CD4-positive, CD25-positive, alpha-beta regulatory T cell (primary cell): ENCODE measurements at places on chromosomes 5 and 9. TPM values are rescaled to one million over a fixed set of nuclear protein-coding genes. Genes with fewer than 3 reads are reported as not detected.
A peak's percentile ranks its signal among the peaks of the same experiment; 100 is the strongest.

GRCh38 chr5:117266280-117266679, 691.7 kb upstream of the SEMA6A start:
- DNase-seq = no peak

DNA sequence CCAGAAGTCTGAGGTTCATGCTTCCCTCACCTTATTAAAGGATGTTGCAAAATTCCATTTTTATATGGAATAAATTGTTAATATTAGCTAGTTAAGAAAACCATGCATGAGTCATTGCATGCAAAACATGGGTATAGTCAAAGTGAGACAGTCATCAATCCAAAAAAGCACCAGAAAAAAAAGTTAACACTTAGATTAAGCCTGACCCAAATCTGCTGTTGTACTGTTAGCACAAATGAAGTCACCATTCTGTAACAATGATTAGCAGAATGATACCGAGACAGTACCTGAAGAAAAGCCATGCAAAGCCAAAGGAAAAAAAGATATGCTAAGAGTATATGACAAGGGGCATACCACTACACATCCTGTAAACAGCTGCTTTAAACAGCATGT, 49.5 kb downstream of the PKD2L2 start:
- DNase-seq = no peak

The ACOT12 gene
- not detected for total RNA-seq

The NACC2 gene
- 4.8 TPM for total RNA-seq

DNA sequence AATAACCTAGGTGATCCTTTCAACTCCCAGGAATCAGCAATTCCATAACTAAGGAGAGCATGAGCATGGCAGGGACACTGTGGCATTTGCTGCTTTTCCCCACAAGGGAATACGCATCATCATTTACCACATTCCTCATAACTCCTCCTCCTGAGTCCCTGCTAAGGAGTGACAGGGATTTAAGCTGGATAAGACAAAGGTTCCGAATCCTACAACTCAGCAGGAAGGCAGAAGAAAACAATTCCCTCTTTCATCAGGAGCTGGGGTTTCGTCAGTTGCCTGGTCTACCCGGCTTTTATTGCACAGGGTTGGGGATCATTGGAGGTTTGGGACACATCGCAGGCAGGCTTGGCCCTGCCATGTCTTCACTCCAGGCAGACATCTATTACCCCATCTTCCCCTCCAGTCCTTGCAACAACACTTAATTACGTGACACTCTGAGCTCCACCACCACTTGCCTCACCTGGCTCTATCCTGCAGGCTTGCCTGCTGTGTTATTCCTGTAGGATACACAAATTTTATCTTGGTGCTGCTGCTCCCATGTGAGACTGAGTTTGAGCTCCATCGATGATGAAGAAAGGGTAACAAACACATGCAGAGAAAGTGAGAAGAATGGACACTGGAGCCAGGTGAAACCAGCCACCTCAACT, 563.0 kb upstream of the KLF4 start:
- no peak for DNase-seq

DNA sequence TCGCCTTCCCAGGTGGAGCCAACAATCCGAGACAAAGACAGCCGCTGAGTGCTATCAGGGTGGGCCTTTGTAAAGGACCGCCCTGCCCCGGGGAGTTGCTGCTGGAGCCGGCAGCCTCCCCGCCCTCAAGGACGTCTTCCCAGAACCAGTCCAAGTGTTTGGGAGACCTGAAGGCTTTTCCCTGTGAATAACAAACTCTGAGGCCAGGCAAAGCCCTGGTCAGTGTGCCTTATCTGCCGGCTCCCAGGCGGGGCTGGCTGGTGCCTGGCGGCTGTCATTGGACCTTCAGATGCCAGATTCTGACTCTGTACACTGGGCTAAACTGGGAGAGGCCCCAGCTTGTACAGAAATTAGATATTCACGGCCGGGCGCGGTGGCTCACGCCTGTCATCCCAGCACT, 2.1 kb downstream of the SLC9A3 start:
- no peak for DNase-seq

- no peak for DNase-seq
Measured at GRCh38 chr9:30932226-30932625, 1452.2 kb upstream of the ACO1 start.

DNA sequence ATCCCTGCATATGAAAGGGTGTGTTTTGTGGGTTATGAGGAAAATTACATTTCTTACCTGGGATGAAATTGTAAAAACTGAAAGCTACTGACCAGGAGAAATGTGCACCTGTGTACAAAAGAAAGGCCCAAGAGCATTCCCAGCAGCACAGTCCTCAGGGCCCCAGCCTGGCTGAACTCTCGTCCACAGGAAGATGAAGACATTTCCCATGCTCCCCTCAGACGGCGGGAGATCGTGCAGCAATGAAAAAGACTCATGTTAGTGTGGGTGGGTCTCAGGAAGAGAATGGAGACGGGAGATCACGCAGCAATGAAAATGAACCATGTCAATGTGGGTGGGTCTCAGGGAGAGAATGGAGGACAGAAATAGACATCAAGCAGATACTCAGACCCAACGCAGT, 12.6 kb upstream of the LCN15 start:
- DNase-seq = no peak

- DNase-seq = no peak
Measured at GRCh38 chr5:133316346-133317343, 264.8 kb downstream of the HSPA4 start.

The INVS gene
- 20.5 TPM for total RNA-seq

DNA sequence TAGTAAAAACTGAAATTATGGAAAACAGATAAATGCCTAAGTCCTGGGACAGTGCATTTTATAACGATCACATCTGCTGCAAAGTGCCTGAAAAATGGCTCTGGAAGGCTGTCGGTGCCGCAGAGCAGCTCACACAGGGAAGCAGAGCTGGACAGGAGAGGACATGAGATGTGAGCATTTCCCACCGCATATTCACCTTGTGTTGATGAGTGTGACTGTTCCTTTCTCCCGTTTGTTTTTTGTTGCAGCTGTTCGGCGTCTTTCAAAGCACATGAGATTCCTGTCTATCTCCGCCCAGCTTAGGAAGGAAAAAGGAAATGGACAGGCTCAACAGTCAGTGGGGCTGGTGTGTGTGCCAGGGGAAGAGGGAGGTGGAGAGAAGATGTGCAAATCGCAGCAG, 164.9 kb upstream of the SEMA6A start:
- DNase-seq = no peak

DNA sequence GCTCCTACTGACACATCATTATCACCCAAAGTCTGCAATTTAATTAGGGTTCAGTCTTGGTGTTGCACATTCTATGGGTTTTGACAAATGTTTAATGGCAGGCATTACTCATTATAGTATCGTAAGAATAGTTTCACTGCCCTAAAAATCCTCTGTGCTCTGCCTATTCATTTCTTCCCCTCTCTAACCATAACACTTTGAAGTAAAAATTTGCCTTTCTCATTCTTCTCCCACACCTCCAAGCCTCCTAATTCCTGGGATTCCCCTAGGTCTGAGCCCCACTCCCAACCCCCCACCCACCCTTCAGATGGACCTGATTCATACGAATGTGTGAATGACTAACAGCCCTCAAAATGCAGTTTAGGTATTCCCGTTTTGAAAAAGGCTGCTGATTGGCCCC, 18.4 kb downstream of the ENC1 start:
- DNase-seq = no peak

DNA sequence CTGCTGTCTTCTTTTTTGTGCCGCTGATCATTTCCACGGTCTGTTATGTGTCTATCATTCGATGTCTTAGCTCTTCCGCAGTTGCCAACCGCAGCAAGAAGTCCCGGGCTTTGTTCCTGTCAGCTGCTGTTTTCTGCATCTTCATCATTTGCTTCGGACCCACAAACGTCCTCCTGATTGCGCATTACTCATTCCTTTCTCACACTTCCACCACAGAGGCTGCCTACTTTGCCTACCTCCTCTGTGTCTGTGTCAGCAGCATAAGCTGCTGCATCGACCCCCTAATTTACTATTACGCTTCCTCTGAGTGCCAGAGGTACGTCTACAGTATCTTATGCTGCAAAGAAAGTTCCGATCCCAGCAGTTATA, 17.1 kb downstream of the F2R start:
- DNase-seq = no peak

DNA sequence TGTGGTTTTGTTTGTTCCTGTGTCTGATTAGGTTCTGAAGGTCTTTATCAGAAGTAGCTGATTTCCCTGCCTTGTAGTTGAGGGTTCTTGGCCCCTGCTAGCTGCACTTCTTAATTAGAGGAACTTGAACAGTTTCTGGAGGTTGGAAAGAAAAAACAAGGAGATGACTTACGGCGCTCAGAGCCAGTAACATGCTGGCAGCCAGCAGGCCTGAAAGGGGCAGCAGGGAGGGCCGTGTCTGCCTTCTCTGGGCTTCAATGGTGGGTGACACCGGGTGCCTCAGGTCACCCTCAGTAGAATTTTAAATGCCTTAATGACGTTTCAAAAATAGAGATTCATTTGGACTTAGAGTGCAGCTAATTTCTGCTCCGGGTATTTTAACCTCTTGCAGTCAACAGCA, 15.8 kb downstream of the UBE2QL1 start:
- no peak for DNase-seq

GRCh38 chr9:93083592-93084470, 12.2 kb upstream of the CARD19 start:
- DNase-seq = no peak

GRCh38 chr9:2824564-2824963, 19.3 kb downstream of the PUM3 start:
- DNase-seq = no peak

DNA sequence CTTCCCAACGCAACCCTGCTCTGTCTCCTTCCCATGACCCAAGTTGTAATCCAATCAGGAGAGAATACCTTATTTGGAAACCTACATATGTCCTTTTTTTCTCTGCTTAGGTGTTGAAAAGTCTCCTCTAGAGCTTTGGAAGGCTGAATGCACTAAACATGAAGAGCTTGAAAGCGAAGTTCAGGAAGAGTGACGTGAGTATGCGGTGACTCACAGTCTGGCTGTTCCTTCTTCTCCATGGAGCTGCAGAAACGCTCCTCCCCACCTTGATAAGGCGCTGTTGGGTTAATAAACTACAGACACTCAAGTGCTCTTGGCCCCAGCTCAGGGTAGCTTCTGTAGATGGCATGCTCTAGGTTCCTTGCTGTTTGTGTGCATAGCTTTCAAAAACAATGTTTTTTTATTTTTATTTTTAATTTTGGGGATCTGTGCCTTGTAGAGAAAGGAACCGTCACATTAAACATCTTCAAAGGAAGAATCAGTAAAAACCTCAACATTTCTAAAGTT, 30.7 kb downstream of the RAI14 start:
- no peak for DNase-seq

GRCh38 chr9:87216897-87217455, 269.7 kb upstream of the GAS1 start:
- DNase-seq = no peak

DNA sequence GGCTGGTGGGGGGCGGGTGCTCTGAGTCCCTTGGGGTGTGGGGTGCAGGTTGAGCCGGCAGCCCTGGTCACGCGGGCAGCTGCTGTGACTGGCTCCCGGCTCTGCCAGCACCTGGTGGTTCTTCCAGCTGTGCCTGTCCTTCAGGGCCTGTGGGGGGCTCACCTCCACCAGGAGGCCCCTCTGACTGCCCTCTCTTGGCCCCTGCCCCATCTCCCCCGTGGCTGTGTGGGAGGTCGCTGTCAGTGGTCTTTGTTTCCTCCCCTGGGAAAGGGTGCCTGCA, 3.3 kb downstream of the RXRA start:
- DNase-seq = no peak

GRCh38 chr5:139108063-139108824, 89.9 kb downstream of the SIL1 start:
- no peak for DNase-seq

- no peak for DNase-seq
Measured at GRCh38 chr5:116595498-116595897, 20.9 kb upstream of the SEMA6A start.

DNA sequence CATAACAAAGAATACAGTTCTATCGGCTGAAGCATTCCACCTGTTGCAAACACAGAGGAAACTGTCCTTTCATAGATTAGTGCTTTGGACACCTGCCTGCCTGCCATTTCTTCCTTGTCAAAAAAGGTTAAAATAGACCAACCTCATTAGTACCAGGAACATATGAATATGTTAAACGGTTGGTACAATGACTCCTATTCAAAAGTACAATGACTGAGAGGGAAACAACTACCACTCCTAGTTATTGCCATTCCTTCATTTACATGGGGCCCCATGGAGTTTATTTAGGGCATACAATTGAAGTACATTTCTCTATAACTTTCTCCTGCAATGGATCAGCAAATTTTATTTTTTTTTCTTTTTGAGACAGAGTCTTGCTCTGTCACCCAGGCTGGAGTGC, 77.4 kb upstream of the PIP5K1B start:
- DNase-seq = no peak

DNA sequence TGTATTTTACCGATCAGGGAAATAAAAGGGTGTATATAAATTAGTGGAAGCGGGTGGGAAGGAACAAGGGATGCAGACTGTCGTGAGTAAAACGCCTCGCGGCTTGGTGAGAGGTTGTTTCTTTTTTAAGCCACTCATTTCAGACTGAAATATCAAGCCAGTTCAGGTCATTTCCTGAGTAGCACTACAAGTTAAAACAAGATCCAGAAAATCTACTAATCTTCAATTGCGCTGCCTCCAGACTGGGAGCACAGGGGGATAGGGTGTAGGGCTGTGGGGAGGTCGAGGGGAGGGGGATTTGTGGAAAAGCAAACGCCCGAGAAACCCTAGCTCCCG, 140.8 kb downstream of the TSSK1B start:
- peak; percentile 18 for DNase-seq

DNA sequence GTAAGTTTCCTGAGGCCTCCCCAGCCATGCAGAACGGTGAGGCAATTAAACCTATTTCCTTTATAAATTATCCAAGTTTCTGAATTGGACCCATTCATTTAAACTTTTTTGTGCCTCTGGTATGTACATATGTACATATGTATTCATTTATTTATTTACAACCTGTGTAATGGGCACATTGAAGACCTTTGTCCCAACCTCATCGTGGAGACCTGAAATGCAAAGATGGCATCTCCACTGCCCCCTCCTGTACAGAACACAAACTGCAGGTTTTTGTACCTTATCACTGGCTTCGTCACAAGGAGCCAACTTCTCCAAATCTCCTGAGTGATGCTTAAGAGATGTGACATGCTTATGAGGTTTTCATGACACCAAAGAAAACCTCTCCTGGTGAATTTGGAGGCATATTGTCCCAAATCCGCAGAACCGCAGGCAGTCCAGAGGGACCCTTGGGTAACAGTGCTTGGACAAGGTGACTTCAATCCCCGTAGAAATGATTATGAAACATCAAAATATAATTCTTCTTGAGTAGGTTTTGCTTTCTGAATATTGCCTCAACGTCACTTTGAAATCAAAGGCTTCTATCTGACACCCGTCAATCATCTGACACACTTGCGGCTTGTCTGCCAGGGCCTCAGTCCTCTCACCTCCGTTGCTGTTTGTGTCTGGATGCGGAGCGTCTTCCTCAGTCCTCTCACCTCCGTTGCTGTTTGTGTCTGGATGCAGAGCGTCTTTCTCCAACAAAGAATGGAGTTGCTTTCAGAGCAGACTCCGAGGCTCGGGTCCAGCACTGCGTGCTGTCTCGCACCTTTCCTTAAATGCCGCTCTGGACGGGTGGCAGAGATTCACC, 135.0 kb upstream of the IRX4 start:
- DNase-seq = no peak

The NTNG2 gene
- total RNA-seq = 14.7 TPM
